ENCODE measurements at places on chromosomes 2 and 18.

- no peak for DNase-seq
Measured at GRCh38 chr18:3042379-3042778, 29.4 kb upstream of the LPIN2 start.

DNA sequence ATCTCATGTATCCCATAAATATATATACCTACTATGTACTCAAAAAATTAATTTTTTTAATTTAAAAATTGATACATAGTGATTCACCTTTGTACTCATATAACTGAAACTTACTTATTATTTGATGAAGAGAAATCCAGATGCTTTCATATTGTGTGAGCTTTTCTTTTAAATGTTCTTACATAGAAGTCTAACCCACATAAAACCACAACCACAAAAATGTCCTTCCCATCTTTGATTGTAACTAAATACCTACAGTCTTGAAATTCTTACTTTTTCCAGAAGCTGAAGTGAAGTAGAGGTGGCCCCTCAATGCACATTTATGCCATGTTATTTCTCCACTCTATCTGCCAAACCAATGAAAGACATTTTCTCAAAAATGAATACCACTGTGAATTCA is 117.9 kb upstream of the COL5A2 start:
- no peak for DNase-seq

GRCh38 chr2:15059870-15060512 is 427.5 kb downstream of the LRATD1 start:
- DNase-seq = no peak

DNA sequence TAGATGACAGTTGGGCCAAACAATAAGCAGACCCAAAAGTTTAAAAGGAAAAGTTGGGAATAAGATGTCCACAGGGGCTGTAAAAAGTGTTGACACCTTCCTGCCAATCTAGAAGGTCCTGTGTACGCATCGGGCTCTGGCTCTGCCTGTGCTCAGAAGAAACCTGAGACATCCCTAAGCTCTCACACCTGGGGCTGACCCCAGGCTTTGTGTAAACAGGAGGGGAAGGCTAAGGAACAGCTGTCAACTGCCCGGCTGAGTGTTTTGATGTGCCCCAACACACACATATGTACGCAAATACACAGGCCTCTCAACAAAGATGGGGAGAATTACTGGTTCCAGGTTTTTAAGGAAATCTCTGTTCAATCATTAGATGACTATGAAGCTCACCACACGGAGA is 59.5 kb downstream of the TMEM131 start:
- DNase-seq = no peak

DNA sequence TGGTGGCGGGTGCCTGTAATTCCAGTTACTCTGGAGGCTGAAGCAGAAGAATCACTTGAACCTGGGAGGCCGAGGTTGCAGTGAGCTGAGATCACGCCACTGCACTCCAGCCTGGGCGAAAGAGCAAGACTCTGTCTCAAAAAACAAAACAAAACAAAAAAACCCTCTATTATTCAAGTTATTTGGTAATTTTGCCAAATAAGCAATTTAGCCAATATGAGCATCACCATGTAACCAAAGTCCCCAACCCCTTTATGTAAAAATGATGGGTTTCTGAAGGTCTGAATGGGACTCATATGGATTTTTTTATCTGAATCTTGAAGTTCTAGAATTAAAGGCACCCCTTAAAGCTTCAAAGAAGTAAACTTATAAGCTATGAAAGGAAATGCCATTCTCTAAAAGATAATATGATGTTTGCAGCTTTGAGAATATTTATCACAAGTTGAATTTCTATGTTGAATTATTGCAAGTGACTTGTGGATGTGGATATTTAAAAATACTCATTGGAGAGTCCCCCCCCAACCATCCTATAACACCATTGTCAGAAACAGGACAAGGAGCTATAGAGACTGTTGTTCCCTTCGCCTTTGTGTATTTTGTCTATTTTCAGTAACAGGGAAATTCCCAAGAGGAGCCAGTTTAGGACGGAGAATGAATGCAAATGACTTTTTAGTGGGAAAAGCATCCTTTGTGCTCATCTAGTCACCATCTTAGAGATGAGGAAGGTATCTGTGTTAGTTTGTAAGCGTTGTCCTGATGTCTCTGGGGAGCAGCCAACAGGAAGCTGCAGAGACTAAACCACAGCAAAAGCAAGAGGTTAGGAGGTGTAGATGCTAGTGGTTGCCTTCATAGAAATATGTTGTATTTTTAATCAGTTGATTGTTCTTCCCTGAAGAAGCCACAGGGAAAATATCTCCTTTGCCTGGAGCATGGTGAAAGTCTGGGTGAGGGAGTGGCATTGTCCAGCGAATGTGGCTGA is 68.3 kb downstream of the TET3 start:
- DNase-seq = no peak

Data from activated CD8-positive, alpha-beta memory T cell treated with anti-CD3 and anti-CD28 coated beads, Interleukin-2, amount 50 U/mL, for 4 hours (primary cell).